ENCODE measurements at places on chromosomes 16 and 17.

- DNase-seq: no peak
These were observed 37.4 kb downstream of the SOCS1 start for GRCh38 chr16:11218604-11218962.

DNA sequence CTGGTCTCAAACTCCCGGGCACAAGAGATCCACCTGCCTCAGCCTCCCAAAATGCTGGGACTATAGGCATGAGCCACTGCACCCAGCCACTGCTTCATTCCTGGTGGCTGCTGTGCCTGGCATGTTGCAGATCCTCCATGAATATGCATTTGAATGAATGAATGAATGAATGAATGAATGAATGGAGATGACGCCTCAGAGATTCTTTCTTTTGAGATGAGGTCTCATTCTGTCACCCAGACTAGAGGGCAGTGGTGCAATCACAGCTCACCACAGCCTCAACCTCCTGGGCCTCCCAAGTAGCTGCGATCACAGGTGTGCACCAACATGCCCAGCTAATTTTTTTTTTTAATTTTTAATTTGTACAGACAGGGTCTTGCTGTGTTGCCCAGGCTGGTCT is 5.2 kb downstream of the SPN start:
- DNase-seq: no peak

- DNase-seq: no peak
These were observed 3.3 kb upstream of the SLC16A3 start for GRCh38 chr17:82225368-82226029.

GRCh38 chr17:36197387-36197703 is 787 bp upstream of the CCL3L1 start:
- no peak for DNase-seq

DNA sequence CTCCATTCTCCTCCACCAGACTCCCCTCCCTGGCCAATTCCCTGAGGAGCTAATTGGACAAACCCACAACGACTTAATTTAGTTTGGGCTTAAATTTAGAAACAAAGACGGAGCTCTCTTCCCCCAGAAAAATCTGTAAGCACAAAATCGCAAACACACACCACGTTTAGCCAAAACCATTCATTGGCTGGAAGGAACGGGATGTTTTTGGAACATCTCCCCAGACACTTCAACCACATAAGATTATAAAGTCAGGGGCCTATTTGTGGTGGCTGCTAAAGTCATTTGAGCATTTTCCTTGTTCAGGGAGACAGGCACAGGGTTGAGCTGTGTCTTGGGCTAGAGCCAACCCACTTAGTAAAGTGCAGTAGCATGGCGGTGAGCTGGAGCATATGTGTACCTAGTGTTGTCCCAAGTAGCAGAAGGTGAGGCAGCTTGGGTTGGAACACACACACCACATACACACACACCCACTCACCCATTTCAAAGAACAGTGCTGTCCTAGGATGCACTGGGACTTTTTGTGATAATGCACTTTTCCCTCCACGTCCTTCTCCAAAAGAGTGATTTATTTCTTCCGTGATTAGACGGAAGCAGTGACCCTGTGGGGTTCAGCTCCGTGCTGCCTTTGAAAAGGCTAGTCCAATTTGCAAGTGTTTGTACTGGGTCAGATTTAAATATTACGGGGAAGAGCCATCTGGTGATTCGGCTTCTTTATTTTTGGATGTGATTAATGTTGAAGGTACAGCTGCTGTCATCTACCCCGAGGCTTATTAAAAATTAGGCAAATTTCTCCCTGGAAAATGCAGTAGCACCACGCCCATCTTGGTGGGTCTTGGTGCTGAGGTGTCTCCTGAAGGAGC is 32.2 kb downstream of the ELAC2 start:
- DNase-seq: no peak

GRCh38 chr16:3015865-3016521 is 2.0 kb downstream of the CLDN6 start:
- no peak for DNase-seq

DNA sequence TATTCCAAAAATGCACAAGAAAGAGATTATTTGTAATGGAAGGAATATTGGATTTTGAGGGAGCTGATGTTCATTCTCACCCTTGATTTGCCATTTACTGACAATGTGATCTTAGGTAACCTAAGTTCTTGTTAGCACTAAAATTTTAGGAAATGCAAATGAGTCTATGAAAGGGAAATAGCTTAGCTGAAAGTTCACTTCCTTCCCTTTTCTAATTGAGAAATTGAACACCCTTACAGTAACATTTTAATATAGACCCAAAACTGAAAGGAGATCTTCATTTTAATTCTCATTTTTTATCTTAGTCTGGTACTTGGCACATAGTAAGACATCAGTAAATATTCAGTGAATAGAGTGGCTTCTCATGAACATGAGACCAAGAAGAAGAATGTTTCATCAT is 10.9 kb upstream of the WSB1 start:
- DNase-seq: no peak

DNA sequence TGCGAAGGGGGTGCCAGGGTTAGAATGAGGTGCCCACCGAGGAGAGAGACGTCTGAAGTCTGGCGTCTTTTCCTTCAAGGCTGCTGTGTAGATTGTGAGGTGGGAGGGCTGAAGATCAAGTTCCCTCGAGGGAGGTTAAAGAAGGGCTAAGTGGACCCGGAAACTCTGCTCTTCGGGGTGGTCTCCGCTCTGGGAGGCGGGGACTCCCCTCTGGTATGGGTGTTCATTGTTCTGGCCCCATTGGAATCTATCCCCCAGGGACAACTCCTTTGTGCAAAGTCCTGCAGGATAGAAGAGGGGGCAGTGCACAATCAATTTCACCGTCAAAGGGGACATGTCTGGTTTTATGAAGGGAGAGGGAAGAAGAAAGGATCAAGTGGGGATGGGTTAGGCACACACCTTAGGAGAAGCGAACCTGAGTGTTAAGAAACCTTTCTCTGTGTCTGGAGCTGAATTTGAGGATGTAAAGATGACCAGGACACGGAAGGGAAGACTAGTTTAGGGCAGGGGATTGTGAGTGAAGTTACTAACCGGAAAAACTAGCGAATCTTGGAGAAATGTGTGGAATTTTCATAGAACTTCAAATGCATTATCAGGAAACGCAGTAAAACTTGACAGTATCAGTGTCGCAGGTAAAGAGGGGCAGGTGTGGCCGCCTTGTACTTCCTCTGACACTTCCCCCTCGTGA is 809 bp upstream of the RAB34 start:
- DNase-seq: no peak

DNA sequence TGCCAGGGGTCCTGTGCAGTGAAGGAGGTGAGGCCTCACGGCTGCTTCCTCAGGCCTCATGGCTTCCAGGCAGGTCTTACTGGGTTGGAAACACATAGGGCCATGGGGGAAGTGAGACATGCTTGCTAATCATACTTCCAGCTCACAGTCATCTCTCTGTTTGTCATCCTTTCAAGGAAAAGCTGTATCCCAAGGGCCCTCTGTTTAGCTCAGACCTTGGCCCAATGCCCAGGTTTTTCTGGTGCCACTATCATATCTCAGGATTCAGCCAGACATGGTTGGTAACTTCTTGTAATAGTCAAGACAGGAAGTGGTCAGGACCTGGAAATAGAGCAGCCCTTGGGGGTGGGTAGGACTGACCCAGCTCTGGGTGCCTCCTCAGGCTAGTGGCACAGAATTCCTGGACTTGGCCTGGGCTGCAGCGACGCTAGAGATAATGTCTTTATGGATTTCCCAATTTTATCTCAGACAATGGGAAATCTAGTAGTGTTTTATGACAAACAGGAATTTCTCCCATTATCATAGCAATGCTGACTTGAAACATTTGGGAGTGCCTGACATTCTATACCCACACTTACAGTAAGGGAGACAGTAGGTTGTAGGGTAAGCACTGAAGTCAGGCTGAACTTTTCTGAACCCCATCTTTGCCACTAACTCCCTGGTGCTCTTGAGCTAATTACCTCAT is 13.5 kb upstream of the ITGB3 start:
- no peak for DNase-seq

- peak; percentile 36 for DNase-seq
These were observed 78.9 kb downstream of the CMIP start for GRCh38 chr16:81523387-81524115.

- DNase-seq: no peak
These were observed 1.8 kb upstream of the TMEM88 start for GRCh38 chr17:7852919-7853690.

GRCh38 chr16:2205967-2206313 is 686 bp downstream of the MLST8 start:
- no peak for DNase-seq

DNA sequence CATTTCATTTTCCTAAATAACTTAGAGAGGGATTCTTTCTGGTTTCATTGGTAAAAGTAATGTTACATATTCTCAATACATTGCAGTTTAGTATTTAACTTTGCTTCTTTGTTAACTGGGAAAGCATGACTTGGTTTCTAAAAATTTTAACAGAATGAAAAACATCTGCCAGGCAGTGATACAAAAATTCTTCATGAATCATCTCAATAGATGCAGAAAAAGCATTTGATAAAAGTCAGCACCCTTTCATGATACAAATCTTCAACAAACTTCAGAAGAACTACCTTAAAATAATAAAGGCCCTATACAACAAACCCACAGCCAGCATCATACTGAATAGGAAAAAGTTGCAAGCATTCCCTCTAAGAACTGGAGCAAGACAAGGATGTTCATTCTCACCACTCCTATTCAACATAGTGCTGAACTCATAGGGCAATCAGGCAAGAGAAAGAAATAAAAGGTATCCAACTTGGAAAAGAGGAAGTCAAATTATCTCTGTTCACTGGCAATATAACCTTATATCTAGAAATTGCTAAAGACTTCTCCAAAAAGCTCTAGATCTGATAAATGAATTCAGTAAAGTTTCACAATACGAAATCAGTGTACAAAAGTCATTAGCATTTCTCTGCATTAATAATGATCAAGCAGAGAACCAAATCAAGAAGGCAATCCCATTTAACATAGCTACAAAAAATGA is 50.4 kb downstream of the SLFN5 start:
- DNase-seq: no peak

- peak; percentile 82 for DNase-seq
These were observed at the start of gene HSF5 for GRCh38 chr17:58487589-58488427. HSF5 (minus strand) TSS chr17:58488408; CDS start chr17:58488274, 134 bp downstream.

DNA sequence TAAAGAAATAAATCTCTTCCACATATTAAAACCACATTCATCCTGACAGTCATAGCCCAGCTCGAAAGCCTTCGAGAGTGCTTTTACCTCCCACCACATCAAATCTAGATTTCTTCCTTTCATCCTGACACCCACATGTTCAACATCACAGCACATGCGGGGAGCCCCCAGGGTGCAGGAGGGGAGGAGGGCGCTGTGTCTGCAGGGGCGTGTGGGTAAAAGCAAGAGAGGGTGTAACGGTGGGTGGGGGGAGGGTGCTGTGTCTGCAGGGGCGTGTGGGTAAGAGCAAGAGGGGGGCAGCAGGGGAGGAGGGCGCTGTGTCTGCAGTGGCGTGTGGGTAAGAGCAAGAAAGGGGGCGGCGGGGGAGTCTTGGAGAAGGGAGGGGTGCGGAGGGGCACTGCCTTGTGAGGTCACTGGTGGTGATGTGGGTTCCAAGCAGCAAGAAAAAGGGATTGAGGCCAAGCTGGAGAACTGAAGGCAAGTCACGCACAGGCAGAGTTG is 34.7 kb downstream of the ADCY9 start:
- peak; percentile 47 for DNase-seq

DNA sequence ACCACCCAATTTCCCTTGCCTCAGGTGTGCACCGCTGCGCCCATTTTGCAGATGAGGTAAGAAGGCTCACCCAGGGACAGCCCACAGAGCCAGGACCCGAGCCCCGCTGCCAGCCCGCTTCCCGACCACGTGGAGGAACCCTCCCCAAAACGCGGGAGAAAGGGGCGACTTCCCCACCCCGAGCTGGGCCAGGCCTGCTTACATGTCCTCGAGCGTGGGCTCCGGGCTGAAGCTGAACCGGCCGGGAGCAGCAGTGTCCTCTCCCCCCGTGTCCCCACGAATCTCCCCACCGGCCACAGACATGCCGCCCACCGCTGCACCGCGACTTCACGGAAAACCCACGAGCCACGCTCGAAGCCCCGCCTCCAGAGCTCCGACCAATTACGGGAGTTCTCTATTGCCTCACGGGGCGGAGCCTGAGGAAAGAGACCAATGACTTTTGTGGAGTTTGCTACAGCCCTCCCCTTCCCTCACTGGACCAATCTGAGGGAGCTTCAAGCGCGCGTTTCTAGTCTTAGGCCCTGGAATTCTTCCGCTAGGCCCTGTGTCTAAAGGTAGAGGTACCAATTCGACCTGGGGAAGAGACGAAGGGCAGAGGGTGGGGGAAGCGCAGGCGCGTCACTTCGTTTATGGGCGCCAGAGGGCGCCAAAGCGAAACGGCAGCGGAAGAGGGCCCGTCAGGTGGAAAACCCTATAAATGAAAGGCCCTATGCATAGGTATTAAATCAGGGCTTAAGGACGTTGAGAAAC is at the start of gene DCTPP1:
Gene DCTPP1 (minus strand): TSS at position 353 of the 750 bp plus-strand sequence. CDS start 50 bp downstream, at position 303.
- DNase-seq: peak; percentile 97

GRCh38 chr16:53154513-53154912 is 99.7 kb downstream of the CHD9 start:
- DNase-seq: no peak

- no peak for DNase-seq
These were observed 11.9 kb upstream of the CD300E start for GRCh38 chr17:74635418-74635817.

DNA sequence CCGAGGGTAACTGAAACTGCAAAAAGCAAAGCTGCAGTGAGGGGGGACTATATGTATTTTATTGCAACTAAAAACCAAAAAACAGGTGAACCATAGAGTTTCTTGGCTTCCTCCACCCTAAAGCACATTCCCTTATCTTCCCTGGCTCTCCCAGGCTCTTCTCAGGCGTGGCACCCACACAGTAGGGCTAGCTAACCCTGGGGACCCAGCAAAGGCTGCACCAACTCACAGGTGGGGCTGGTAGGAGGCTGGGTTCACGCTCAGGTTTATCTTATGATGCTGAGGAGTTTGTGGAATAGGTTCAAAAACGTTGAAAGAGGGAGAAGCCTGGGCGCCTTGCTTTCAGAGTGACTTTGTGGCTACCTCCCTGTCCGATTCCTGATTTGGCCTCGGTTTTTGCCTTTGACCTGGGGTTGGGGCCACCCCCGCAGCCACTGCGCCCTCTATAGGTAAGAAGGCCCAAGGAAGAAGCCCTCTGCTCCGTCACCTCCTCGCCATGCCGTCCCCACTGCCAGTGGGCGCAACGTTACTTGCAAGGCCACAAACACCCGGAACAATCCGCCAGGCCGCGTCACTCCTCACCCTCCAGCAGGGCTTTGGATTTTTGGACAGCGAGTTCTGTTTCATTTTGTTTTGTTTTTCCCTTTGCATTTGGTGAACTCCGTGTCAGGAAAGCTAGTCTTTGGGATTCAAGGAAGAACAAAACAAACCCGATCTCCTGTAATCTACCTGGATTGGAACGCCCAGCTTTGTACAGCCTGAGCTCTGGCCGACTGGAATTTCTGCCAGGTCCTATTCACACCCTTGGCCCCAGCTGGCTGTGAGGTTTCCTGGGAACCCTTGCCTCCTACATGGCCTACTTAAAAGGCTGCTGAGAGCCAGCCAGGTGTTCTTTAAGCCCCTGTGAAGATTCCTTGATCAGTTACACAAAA is 60.8 kb downstream of the TBC1D16 start:
- DNase-seq: no peak
